ENCODE measurements at places on chromosomes 2 and 18. TPM values are rescaled to one million over a fixed set of nuclear protein-coding genes. Genes with fewer than 3 reads are reported as not detected.

The KRTCAP3 gene
- not detected for total RNA-seq

The SERPINB7 gene
- 33.6 TPM for total RNA-seq

The VAMP8 gene
- 14.0 TPM for total RNA-seq

The LTBP1 gene
- 265 TPM for total RNA-seq

The DSC3 gene
- under 0.01 TPM for total RNA-seq

The RND3 gene
- 269 TPM for total RNA-seq

The TRIM43 gene
- total RNA-seq = not detected

The CPLX4 gene
- total RNA-seq = not detected

The CNTNAP5 gene
- not detected for total RNA-seq

The CCDC150 gene
- total RNA-seq = 3.7 TPM

The PAPOLG gene
- total RNA-seq = 8.3 TPM

The MC5R gene
- not detected for total RNA-seq

The HJURP gene
- total RNA-seq = 56.3 TPM

The SLC9A2 gene
- total RNA-seq = not detected

The ACADL gene
- total RNA-seq = under 0.01 TPM

The C2orf92 gene
- total RNA-seq = 2.4 TPM

The ATP6V1C2 gene
- 0.14 TPM for total RNA-seq

The LHCGR gene
- not detected for total RNA-seq

The KLHL41 gene
- total RNA-seq = 0.14 TPM

The SERPINE2 gene
- 709 TPM for total RNA-seq

The MAB21L4 gene
- not detected for total RNA-seq

The GCKR gene
- 0.43 TPM for total RNA-seq

The CTDSP1 gene
- total RNA-seq = 101 TPM

The CYP1B1 gene
- total RNA-seq = 70.2 TPM

The KCNG2 gene
- not detected for total RNA-seq

The ALPI gene
- total RNA-seq = not detected

The FOXD4L1 gene
- total RNA-seq = 0.14 TPM

The PIGN gene
- total RNA-seq = 30.4 TPM

The DCTN1 gene
- 149 TPM for total RNA-seq

The IL36RN gene
- total RNA-seq = under 0.01 TPM

The EML6 gene
- total RNA-seq = 2.2 TPM

The ARID5A gene
- total RNA-seq = 8.2 TPM

The GRB14 gene
- total RNA-seq = not detected

The VAPA gene
- total RNA-seq = 369 TPM

The ZEB2 gene
- total RNA-seq = 50.1 TPM

The DPP10 gene
- total RNA-seq = not detected

The PCARE gene
- not detected for total RNA-seq

The FN1 gene
- total RNA-seq = 4,928 TPM

The CHAC2 gene
- total RNA-seq = 7.4 TPM

The COX7A2L gene
- 156 TPM for total RNA-seq

The PSMA8 gene
- not detected for total RNA-seq

The UGT1A8 gene
- total RNA-seq = not detected

The CD28 gene
- not detected for total RNA-seq

All from placental pericyte (primary cell).